ENCODE measurements at places on chromosomes 12 and 14.

GRCh38 chr14:36512585-36513003, 7.4 kb downstream of the NKX2-1 start:
- no peak for DNase-seq

- DNase-seq = no peak
Observed at GRCh38 chr12:48119834-48120195, 651 bp downstream of the PFKM start.

DNA sequence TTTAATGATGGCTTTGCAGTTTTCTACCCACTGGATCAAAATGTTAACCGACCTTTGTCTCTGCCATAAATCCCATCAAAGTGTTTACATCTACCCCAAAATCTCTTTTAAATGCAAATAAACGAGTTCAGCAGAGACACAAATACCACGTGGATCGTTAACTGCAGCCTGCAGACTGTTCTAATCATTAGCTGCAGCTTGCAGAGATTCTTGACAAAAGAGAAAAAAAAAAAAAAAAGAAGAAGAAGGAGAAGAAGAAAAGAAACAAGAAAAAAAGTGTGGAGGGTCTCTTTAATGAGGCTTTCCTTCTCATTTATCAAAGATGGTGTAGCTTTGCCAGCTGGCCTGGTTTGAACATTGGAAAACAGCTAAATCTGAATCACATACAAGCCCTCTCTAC, 275.7 kb downstream of the NEDD1 start:
- DNase-seq = no peak

GRCh38 chr14:77607741-77608302, 8.6 kb downstream of the SPTLC2 start:
- DNase-seq = no peak

DNA sequence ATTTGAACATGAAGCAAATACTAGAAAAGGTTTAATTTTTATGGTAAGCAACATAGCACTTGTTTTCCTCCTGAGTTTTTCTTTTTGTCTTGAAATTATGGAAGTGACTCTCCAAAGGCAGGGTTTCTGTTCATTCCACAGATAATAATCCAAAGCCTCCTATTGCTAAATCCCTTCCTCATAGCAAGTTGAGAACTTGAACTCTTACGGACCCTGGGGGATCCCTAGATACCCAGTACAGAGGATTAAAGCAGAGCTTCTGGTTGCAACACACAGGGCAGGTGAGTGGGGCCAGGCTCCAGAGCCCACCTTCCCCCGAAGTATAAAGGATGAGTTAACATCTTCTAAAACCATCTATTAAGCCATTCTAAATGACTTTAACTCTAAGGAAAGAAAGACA, 294.1 kb downstream of the RMST start:
- no peak for DNase-seq

- DNase-seq = no peak
Observed at GRCh38 chr12:108783446-108783845, 52.1 kb upstream of the CORO1C start.

Measured in CD4-positive, alpha-beta T cell (primary cell).